ENCODE measurements at places on chromosomes 1 and 21.
A peak's percentile ranks its signal among the peaks of the same experiment; 100 is the strongest.

DNA sequence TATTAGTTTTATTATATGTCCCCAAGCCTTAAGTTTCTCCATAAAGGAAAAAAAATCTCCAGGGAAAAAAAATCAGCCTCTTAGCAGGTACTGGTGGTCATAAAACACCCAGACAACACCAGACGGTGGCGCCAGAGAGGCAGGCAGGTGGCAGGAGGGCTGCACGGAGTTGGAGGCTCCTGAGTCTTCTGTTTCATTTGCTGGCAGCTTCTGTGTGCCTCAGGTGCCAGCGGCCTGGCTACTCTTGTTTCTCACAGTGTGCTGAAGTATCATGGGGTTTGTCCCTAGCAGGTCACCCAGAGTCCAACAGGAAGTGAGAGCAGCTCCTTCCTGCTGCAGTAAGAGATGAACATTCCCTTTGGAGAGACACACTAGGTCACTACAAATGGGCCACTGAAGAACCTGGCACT, 123.3 kb upstream of the GADD45A start:
- peak; percentile 93 for DNase-seq

DNA sequence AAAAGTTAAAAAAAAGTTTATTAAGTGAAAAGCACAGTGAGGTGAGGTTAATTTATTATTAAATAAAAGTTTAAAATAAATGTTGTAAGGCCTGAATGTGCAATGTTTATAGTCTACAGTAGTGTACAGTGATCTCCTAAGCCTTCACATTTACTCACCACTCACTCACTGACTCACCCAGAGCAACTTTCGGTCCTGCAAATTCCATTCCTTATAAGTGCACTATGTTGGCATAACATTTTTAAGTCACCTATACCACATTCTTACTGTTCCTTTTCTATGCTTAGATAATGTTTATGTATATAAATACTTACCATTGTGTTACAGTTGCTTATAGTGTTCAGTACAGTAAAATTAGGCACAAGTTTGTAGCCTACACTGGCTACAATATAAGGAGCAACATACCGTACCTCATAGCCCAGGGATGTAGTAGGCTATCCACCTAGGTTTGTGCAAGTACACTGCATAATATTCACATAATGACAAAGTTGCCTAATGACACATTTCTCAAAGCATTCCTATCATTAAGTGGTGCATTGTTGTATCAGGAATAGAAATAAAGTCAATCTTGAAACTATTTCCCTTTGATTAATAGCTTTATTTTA, 426.5 kb upstream of the BRINP3 start:
- DNase-seq, result no peak

- no peak for DNase-seq
Observed at GRCh38 chr1:75707191-75707590, 17.3 kb upstream of the ACADM start.

GRCh38 chr1:231702804-231703203, 76.2 kb downstream of the DISC1 start:
- DNase-seq, result no peak

DNA sequence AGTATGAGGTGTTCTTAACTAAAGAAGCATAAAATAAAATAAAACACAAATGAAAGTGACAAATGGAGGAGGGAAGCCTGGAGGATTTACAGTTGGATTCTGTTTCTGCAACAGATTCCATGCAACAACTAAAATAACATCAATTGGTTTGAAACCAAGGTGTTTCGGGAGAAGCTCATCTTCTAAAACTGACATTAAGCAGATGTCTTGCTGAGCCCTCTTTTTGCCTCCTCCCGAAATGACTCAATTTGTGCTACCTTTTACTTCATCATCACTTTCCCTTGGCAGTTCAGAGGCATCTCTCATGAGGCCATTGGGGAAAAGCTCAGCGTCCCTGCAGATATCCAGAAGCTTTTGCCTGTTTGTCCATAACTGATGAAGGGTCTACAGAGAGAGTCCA, 121.6 kb upstream of the ADAR start:
- DNase-seq, result no peak

- no peak for DNase-seq
Observed at GRCh38 chr1:233448109-233448689, 120.7 kb downstream of the MAP3K21 start.

- no peak for DNase-seq
Observed at GRCh38 chr1:116804736-116805135, 50.5 kb downstream of the CD2 start.

GRCh38 chr1:99306644-99307043, 42.4 kb downstream of the PLPPR4 start:
- no peak for DNase-seq

DNA sequence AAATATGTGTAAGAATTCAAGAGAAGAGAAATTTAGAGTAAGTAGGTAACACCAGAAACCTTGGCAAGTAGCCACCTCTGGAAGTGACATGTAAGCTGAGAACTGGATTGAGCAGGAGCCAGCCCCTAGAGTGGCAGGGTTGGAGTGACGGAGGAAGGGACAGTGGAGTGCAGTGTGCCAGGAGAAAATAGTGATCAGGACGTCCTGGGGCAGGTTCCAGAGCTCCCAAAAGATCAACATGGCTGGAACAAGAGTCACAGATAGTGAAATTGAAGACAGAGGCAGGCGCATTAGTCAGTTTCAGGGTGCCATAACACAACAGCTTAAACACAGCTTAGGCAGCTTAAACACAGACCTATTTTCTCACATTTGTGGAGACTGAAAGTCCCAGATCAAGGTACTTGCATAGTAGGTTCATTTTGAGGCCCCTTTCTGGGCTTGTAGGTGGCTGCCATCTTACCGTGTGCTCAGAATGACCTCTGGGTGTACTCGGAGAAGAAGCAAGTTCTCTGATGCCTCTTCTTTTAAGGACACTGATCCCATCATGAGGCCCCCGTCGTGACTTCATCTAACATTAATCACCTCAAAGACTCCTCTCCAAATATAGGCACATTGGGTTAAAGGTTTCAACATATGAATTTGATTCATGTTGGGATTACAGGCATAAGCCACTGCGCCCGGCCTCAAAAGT, 37.2 kb downstream of the GNPAT start:
- no peak for DNase-seq

DNA sequence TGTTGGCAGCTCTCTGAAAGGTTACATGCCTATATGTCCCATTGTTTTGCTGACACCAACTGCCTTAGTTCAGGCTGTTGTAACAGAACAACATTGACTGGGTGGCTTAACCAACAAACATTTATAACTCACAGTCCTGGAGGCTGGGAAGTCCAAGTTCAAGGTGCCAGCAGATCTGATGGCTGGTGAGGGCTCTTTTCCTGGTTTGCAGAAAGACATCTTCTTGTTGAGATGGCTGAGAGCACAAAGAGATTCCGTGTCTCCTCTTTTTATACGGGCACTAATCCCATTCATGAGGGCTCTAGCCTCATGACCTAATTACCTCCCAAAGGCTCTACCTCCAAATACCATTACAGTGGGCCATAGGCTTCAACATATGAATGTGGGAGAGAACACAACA, 10.2 kb upstream of the STMN1 start:
- DNase-seq, result no peak

DNA sequence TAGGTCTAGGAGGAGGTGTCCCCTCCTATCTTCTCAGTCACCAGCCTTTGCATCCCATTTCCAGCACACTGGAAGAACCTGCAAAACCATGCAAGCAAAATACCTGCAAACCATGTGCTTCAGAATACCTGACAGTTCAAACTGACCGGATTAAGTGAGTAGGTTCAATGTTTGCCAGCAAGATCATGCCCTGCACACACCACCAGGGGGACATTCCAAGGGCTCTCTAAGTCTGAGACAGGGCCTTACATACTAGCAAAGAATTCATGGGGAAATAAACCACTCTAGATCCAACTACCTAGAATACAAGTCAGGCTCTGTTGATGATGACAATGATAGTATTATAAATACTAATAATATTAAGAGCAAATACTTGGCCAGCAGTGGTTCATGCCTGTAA, 27.6 kb downstream of the INPP5B start:
- DNase-seq, result no peak

DNA sequence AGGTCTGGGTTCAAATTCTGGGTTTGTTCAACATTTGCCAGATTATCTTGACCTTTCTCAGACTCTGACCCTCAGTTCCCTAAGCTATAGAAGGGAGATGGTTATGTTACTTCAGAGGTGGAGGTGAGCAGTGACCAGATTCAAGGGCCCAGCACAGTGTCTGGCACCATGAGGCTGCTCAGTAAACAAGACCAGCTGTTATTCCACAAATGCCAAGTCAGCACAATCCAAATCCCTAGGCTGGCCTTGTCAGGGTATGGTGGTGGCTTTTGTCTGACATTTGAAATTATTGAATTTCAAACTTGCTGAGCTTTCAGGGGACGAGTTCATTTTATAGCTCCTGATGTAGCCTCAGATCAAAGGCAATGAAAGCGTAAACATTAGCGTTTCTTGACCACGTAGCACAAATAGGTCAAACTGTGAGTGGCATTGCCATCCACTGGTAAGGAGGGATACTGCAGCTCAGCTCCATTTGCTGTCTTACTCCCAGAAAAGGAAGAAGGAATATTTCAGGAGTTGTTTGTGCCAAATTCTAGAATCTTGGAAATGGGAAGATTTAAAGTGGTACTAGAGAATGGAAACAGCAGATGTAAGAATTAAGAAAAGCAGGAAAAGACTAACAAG, 94.3 kb upstream of the EDN2 start:
- no peak for DNase-seq

DNA sequence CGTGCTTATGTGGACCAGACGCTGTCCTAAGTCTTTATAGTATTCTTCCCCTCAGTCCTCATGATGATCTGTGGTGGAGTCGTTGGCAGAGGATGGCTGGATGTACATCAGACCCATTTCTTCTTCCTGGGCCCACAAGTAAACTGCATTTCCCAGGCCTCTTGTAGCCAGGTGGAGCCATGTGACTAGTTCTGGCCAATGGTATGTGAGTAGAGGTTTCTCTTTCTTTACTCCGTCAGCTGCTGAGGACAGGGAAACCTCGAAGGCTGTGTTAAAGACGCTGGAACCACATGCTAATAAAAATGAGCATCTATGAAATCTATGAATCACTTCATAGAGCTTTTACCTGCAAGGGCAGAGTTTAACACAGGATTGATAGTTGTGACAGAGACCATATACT, 18.7 kb upstream of the ZNF362 start:
- DNase-seq, result no peak

- DNase-seq, result no peak
Observed at GRCh38 chr1:194209920-194210319, 1023.5 kb upstream of the B3GALT2 start.

- DNase-seq, result no peak
Observed at GRCh38 chr1:11596295-11596694, 57.9 kb downstream of the FBXO2 start.

DNA sequence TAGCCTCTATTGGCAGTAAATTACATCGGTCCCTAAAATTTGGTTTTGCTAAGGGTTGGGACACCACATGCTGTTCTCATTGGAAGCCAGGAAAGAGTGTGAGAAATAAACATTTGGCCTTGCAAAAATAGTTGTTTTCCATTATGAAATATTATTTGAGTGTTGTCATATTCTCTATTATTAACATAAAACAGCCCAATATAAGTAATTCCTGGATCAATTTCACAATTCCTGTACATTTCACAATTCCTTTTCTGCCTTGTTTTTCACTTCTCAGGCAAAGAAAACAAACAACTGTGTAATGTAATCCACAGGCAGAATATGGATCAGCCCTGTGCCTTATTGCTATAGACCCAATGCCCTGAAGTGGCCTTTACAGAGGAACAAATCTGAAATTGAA, 40.5 kb downstream of the C1orf87 start:
- DNase-seq, result no peak

- no peak for DNase-seq
Observed at GRCh38 chr1:70142075-70142474, 63.3 kb downstream of the LRRC40 start.

DNA sequence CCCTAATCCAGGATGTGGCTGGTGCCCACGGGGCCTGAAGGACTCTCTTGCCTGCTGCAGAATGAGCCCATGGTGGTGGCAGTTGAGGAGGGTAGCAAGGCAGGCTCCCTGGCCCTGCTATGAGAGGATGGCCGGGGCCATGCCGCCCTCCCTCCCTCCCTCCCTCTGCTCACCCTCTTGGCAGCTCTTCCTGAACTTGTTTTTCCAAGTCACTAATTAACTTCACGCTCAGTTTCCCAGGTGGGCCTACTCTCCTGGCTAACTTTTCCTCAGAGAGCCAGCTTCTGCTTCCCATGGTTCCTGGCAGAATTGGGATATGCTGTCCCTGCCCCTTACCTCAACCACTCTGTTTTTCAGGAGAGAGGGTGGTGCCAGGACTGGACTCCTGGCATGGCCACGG, 10.2 kb downstream of the KCNC4 start:
- DNase-seq, result no peak

GRCh38 chr1:86811142-86811924, 102.6 kb downstream of the SELENOF start:
- DNase-seq, result no peak

DNA sequence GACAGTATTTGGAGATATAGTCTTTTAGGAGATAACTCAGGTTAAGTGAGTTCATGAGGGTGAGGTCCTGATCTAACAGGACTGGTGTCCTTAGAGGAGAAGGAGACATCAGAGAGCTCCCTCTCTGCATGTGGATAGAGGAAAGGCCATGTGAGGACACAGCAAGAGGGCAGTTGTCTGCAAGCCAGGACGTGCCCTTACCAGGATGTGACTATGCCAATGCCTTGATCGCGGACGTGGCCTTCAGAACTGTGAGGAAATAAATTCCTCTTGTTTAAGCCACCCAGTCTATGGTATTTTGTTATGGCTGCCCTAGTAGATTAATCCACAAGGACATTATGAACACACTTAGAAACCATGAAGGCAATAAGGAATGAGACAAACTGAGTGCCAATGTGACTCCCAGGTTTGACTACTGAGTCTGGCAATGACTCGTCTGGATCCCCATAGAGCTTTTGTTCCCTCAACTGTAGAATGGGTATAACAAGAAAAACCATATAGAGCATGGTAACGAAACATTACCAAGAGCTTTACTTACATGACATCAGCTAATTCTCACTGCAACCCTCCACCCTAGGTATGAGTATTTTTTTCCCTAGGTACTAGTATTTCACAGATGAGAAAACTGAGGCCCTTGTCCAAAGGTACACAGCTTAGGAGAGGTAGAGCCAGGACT, 6.5 kb downstream of the URB1 start:
- no peak for DNase-seq

GRCh38 chr1:7478142-7478790, 292.8 kb upstream of the VAMP3 start:
- no peak for DNase-seq

- DNase-seq, result no peak
Observed at GRCh38 chr1:52551507-52552235, 1.2 kb downstream of the TUT4 start.

GRCh38 chr1:43317817-43318471, 17.2 kb downstream of the TIE1 start:
- DNase-seq, result no peak

DNA sequence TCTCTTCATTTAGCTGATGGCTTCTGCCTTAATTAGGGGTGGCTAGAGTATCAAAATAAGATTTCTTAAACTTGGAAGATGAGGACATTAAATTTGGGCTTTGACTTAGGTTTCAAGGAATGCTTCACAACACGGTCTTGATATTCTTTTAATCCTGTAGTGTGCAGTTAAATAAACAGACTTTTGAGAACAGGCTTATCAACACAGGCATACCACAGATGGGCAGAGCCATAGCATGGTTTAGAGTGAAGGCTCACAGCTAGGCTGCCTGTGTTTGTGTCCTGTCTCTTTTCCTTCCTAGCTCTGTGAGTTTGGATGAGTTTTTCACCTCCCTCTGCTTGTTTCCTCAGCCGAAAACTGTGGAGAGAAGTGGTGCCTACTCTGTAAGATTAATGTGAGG, 102.3 kb upstream of the IPO9 start:
- no peak for DNase-seq

Data from mesenteric fat pad (tissue), 1 donor.